ENCODE measurements at places on chromosomes 13 and 19.

GRCh38 chr13:21897161-21897560 is 226.3 kb downstream of the FGF9 start:
- no peak for DNase-seq

- DNase-seq: no peak
Measured at GRCh38 chr19:1558552-1558951, 9.6 kb downstream of the MEX3D start.

- no peak for DNase-seq
Measured at GRCh38 chr19:45213031-45213430, 32.2 kb downstream of the EXOC3L2 start.

GRCh38 chr13:64934569-64935362 is 2295.4 kb downstream of the PCDH9 start:
- DNase-seq: no peak

Data from OCI-M1 (cell line).